ENCODE measurements at places on chromosomes 12 and 14.
A peak's percentile ranks its signal among the peaks of the same experiment; 100 is the strongest.

DNA sequence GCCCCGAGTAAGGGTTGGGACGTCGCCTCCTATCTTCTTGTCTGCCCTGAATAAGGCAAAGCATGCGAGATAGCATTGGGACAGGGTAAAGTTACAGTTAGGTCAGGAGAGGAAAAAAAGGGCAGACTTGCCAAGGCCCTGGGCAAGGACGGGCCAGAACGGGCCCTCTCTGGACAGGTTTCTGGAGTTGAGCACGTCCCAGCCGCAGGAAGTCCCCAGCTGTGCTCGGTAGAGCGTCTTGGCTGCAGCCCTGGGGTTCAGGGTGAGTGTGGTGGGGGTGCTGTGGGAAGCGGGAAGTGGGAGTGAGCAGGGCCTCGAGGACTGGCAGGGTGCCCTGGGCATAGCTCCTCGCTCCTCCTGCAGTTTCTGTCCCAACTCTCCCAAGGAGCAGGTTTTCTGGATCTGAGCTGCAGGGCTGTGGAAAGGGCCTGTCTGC lies 5.4 kb downstream of the RPS6KL1 start:
- no peak for DNase-seq

- DNase-seq = no peak
Observed at GRCh38 chr12:96416033-96416799, 16.0 kb upstream of the CDK17 start.

DNA sequence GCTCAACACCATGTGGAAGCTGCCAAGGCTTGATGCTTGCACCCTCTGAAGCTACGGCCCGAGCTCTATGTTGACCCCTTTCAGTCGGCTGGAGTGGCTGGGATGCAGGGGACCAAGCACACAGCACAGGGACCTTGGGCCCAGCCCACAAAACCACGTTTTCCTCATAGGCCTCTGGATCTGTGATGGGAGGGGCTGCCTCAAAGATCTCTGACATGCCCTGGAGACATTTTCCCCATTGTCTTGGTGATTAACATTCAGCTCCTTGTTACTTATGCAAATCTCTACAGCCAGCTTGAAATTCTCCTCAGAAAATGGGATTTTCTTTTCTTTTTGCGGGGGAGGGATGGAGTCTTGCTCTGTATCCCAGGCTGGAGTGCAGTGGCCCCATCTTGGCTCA lies 46.3 kb downstream of the MON2 start:
- DNase-seq = no peak

DNA sequence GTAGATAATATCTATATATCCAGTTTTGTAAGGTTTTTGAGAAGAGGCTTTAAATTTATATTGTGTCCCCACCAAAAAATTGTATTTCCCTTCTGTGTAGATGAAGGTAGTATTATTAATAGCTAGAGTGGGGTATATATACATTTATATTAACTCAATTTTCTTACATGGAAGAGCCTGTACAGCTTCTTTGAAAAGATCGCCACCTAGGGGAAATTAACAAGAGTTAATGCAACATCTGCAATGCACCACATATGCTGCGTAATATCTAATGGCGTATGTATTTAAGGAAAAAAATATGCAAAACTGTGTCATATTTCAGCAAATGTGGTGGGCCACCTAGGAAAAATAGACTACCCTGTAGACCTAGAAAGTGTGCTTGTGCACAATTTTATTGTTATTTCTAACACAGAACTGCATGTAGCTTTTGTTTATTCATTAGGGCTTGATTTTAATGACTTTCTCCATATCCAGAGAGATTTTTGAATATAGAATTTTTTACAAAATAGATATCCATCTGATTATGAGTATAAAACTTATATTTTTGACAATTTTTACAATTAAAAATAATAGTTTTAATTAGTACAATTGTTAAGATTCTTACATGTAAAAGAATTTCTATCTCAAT lies 14.0 kb downstream of the CCER1 start:
- DNase-seq = no peak

- peak; percentile 52 for DNase-seq
Observed at GRCh38 chr14:75295061-75295461, 16.4 kb downstream of the FOS start.

DNA sequence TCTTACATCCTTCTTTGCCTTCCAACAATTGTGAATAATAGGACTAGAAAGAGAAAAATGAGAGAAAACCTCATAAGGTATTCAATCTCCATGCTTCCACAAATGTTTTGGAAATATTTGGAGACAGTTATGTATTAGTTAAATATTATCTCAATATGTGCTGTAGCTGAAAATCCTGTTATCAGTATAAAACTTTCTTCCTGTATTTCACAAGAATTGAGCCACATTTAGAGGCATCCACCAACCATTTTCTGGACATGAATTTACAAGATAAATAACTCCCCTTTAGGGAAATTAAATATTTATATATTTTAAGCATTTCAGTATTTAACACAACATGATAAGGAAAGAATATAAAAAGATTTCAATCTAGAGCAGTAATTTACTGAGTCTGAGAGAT lies 200.3 kb downstream of the GPHN start:
- no peak for DNase-seq

- no peak for DNase-seq
Observed at GRCh38 chr12:54428050-54429013, 9.3 kb upstream of the ITGA5 start.

GRCh38 chr14:59677771-59678231 lies 101.2 kb upstream of the CCDC175 start:
- DNase-seq = no peak

DNA sequence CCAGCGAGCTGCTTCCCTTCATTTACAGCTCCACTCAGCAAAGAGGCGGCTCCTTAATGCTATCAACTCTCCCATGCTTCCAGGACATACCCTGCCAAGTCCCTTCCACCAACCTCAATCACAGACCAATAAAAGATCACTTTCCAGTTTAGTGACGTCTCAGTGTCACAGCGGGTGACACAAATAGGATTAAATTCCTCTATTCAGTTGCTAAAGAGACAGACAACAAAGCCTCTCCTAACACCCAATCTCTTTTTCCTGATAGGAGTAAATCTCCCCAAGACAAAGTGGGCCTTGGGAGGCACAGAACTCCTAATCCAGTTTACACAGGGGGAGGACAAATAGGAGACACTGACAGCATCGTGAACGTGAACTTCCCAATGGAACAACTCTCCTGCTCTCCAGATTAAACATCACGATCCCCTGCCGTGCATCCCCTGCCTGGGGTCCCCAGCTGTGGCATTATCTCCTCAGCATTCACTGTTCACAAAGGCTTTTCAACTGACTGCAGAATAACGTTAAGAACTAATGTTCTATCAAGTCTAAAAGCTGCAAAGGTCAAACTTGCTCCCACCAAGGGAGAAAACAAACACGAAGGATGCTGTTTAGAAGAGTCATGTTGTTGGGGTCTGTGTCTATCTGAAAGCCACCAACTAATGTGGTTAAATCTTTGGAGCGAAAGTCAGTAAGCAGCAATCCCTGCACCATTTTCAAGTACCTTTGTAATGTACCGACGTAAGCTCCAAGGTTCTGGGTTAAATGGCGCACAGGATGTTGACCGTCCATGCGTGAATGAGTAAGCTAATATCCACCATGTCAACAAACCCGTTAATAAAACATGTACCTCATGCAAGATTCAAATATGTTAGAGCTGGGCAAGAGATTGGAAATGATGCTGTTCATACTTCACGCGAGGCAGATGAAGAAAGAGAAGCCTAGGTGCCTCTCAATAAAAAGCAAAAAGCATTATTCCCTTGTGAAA lies 31.5 kb downstream of the TMEM132D start:
- no peak for DNase-seq

DNA sequence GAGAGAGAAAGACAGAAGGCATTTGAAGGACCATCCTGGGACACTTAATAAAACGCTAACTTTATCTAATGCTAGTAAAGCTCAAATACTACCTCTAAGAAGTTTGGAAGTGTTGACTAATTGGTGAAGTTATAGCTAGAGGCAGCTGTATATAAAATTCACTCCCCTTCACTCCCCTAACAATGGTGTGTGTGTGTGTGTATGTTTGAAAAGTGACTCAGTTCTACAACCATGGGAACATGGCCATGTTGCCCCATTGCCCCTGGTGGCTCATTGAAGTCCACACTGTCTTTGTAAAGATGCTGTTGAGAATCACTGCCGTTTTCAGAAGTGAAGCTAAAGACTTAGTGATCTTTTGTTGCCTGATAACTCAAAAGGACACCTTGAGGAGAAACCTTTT lies 262.4 kb downstream of the NPAS3 start:
- no peak for DNase-seq

DNA sequence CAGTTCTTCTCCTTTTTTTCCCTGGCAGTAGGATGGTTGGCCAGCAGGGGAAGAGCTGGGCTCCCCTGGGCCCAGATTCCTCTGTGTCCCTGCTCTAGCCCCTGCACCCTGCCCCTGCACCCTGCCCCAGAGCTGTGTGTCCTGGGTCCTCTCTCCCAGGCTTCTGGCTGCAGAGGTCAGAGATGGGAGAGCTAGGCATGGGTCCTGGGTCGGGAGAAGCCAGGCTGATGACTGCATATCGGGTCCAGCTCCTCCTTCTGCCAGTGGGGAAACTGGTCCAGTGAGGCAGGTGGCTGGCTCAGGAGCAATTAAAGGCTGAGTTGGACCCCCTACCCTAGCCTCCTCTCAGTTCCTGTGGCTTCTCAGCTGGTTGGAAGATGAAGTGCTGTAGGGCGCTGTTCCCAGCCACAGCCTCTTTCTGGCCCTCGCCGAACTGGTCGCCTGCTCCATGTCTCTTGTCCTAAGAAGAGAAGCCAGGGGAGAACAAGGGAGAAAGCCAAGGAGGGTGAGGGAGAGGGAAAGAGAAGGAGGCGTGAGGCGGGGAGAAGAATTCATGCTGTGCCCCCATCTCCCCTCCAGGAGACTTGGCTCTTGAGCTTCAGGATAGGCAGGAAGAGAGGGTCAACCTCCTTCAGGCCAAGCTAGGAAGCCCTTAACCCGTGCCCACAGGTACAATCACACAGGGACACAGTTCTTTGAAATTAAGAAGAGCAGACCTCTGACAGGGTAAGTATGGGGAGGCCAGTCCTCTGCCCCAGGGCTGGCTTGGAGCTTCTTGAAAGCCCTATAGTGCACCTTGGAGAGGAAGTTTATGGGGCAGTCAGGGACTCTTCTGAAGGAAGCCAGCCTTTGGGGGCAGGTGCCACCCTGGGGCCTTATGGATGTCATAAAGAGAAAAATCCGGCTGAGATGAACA lies 9.5 kb downstream of the VASH1 start:
- DNase-seq = no peak

DNA sequence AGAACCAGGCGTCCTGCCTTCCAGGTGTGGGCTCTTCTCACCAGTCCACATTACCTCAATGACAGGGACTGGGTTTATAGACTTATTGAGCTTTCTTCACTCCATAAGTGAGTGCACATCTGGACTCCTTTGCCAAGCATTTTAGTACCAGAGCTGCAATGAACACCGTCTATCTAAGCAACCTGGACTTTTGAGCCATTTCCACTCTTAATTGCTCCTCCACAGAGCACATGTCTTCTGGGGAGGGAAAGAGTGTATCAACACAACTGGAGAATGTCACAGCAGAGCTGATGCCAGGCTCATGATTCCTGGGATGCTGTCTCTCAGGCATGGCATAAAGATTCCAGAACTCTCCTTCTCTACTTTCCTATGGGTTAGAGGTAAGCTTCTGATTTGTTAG lies 43.0 kb upstream of the BDKRB2 start:
- no peak for DNase-seq

- peak; percentile 72 for DNase-seq
Observed at GRCh38 chr14:97120611-97121031, 323.4 kb downstream of the VRK1 start.

- DNase-seq = no peak
Observed at GRCh38 chr12:77947746-77948145, 117.1 kb downstream of the NAV3 start.

- no peak for DNase-seq
Observed at GRCh38 chr14:39682582-39682981, 250.3 kb upstream of the FBXO33 start.

GRCh38 chr14:79742142-79742541 lies 469.2 kb downstream of the DIO2 start:
- no peak for DNase-seq

GRCh38 chr12:112349431-112349830 lies 32.8 kb downstream of the HECTD4 start:
- DNase-seq = no peak

DNA sequence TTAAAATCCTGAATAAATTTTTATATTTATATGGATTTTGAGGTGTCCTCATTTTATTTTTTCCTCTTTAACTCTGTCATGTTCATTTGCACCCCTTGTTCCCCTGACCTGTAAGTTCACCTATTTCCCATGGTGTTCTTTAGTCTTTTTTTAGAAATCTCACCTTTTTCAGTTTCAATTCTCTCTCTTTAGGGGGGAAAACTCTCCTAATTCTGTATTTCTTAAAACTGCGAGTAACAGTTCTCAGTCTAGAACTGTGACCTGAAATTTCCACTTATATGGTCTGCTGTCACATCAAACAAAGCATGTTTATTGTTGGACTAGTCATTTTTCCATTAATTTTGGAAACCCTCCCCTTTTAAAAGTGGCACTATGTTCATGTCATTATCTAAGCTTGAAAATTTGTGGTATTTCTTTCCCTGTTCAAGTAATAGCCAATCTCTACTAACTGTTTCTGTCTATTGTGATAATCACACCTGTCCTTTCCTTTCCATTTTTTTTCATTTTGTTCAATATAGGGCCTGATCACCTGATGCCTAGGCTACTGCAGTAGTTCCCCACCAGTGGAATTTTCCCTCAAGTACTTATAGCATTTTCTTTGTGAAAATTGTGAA lies 14.0 kb upstream of the FBXO33 start:
- DNase-seq = no peak

DNA sequence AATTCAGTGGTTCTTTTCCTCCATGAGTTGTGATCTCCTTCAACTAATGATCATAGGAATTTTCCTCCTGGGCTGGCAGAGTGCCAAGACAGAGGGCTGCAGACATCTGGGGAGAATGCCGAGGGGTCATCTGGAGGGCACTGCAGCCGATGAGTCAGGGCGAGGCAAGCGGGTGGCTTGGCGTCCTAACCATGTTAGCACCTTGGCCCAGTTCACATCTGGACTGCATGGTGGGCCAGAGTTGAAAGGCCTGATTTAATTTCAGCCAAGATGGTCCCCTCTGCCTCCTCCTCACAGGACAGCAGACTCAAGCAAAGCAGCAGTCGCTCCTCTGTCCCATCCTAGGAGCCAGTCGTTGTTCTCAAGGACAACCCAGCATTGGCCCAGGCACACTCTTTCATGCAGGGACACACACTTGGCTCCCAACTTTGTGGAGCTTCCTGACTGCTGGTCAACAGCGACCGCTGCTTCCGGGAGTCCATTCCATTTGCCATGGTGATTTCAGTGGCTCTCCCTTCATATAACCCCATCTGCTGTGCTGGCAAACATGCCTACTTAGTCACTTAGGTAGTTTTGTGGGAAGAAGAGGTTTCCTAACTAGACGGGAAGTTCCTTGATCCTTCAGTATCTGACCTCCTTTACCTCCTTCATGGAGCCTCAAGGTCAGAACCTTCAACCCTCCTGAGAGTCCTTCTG lies 161.8 kb downstream of the TTC8 start:
- DNase-seq = no peak

DNA sequence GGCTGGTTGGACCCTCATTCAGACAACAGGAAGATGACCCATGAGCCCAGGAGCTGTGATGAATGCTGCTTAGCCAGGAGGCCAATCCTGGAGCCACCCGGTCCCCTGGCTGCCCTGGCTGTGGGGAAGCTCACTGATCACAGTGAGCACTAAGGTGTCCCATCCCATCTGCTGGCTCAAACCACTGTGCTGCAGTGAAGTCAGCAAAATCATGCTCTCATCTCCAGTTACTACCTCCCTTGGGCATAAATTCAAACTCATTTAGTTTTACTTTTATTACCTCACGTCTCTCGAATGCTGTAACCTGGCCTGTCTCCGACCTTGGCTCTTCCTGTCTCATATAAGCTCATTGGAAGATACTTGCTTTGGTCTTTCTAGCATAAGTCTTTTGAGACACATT lies 112.4 kb downstream of the APAF1 start:
- DNase-seq = no peak
